ENCODE measurements at places on chromosomes 1 and 21.

DNA sequence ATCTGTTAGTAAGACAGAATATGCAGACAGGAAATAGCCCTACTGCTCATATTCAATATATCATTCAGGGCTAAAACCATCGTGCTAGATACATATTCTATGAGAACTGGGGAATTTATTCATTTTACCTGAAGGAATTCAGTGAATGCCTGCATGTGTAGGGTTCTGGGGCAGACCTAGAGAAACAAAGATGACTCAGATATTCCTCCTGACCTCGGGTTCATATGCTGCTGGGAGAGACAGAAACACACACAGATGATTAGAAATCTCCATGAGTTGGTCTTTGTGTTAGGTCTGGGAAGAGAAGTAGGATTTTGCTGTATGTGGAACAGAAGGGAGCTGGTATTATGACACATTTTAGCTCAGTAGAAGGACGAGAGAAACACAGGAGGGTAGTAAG lies 176.5 kb upstream of the ST6GALNAC5 start:
- no peak for DNase-seq

DNA sequence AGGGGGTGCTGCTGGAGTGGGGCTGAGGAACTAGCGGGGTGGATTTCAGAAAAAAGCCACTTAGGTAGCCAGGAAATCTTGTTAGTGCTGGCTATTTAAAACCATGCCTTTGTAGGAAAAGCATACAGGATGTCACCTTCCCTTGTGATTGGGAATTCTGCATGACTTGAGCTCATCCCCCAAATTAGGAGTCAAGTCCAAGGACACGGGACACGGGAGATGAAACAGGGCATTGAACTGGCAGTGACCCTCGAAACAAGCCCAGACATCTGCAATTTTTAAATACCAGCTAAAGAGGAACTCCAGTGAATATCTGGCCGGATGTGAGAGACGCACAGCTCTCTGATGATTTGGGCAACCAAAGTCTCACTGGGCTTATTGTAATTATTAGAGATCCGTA lies 32.8 kb downstream of the C2CD2 start:
- no peak for DNase-seq

- no peak for DNase-seq
Measured at GRCh38 chr21:31448496-31448895, 104.4 kb upstream of the TIAM1 start.

DNA sequence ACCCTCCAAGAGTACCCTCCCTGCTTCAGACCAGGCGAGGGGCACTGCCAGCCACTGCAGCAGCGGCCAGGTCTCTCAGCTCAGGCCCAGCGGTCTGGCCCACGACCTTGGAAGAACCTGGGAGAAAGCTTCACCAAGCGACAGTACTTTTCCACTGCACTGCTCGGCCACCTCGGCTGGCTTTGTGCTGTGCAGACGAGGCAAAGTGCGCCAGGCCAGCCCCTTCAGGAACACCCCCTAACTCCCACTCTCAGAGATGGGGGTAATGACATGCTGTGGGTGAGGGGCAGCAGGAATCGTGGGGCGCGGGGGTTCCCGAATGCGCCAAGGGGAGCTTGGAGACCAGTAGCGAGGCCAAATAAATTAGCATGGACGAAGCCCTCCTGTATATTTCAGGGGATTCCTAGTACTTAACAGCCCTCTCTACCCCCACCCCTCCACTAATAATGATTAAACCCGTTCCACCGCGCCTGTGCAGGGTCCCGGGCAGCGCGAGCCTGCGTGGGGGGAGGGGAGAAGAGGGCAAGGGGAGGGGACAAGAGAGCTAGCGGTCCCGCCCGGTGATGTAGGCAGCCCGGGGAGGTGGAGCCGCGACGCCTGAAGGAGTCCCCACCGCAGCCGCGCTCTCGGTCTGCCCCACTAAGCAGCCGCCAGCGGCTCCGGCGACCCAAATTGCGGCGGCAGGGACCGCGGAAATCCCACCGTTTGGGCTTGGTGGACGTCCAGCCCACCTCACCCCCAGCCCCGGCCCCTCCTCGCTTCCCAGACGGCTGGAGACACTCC lies at the start of gene FAM43B:
FAM43B (plus strand) TSS at position 629 of the 783 bp plus-strand sequence. CDS start 401 bp downstream, outside the sequence.
- DNase-seq: no peak

GRCh38 chr1:210750468-210750867 lies 383.5 kb downstream of the KCNH1 start:
- no peak for DNase-seq

- DNase-seq: no peak
Measured at GRCh38 chr1:29835406-29835805, 599.1 kb downstream of the PTPRU start.

- DNase-seq: no peak
Measured at GRCh38 chr1:7303554-7304317, 467.4 kb upstream of the VAMP3 start.

DNA sequence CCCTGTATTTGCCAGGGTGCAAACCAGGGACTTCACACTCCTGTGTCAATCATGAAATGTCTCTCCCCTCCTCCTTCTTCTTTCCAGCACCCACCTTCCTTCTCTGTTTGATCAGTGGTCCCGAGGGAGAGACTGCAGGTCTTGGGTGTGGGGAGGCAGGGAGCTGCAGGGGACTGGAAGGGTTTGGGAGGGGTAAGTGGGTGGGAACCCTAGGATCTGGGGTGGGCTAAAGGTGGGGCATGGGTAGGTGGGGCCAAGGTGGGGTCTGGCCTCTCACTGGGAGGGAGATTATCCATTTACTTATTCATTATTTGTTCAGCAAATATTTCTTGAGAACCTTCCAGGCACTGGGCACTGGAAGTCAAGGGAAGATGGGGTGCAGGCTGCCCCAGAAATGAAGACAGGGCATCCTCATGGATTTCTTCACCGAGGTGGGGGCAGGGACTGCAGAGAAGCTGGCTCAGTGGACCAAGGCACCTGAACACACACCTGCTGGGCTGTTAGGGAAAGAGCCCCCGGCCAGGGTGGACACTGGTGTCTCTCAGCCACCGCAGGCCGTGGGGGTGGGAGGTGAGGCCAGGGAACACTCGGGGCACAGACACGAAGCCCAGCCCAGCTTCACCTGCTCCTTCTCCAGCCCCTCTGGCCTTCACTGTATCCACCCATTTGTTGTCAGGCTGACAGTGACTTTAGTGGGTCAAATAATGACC lies 193.9 kb upstream of the C1orf174 start:
- DNase-seq: no peak

GRCh38 chr1:239287296-239287695 lies 99.1 kb upstream of the CHRM3 start:
- DNase-seq: no peak

Data from activated CD4-positive, alpha-beta T cell treated with anti-CD3 and anti-CD28 coated beads for 24 hours (primary cell).